Thymus (tissue), 14 donors: ENCODE measurements at places on chromosomes 11 and 22. TPM values are rescaled to one million over a fixed set of nuclear protein-coding genes. Genes with fewer than 3 reads are reported as not detected.

ELFN2 gene
- 0.28 TPM for total RNA-seq

KCNK7 gene
- total RNA-seq = 0.66 TPM

PAX6 gene
- total RNA-seq = 0.47 TPM

DNA sequence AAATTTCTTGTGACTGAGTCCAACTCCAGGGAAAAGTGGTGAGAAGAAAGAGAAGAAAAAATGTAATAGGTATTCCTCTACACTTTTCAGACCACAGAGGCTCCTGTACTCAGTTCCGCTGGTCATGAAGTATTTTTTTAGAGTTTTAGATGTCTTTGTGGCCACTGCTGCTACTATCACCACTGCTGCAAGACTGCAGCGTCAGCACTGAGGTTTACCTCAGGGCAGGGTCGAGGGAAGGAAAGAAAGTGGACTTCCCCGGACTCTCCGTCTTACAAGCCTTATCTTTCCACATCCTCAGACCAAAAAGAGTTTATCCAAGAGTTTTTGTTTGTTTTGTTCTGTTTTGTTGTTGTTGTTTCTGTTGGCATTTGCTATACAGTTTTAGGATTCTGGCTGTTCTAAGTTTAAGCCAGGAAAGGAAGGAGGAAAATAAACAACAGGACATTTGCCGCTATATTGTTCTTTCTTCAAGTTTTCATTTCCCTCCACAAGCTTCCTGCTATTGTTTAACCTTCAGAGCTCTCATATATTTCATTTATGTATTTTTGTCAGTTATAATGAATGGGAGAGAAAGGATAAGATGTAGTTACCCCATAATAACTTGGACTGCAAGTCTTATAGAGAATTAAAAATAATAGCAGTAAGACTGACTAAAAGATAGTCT lies 919.3 kb downstream of the NTM start:
- no peak overlapping the region for H3K27ac ChIP-seq
- no peak overlapping the region for H3K4me3 ChIP-seq
- no peaks in the 10 kb centered on the region for H3K4me1 ChIP-seq
- no peaks in the 10 kb centered on the region for H3K36me3 ChIP-seq

DNA sequence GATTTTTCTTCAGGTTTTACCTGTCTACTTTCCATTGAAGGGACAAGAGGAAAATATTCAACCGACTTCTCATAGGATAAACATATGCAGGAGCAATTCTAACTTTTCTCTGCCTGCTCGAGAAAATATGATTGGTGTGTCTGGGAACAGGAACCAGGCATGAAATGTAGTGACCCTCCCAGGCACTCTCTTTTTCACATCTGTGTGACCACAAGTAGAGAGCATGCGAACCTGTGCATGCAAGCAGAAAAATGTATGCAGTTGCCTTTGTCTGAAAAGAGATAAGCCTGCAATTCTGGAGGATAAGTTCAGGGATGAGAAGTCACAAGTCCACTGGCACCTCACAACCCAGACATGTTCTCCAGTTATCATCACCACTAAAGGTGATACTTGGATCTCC lies 583.5 kb upstream of the FAT3 start:
- no peaks in the 10 kb centered on the region for H3K4me1 ChIP-seq
- H3K36me3 ChIP-seq = no peaks in the 10 kb centered on the region
- no peak overlapping the region for H3K27ac ChIP-seq
- DNase-seq = no peak
- H3K4me3 ChIP-seq = no peak overlapping the region
- H3K27me3 ChIP-seq = no peaks in the 10 kb centered on the region

GRCh38 chr11:102429691-102430090 lies 22.9 kb downstream of the TMEM123 start:
- peaks cover 26% of the 10 kb centered on the region for H3K36me3 ChIP-seq
- H3K4me3 ChIP-seq = no peak overlapping the region
- no peak for DNase-seq
- no peaks in the 10 kb centered on the region for H3K27me3 ChIP-seq

DNA sequence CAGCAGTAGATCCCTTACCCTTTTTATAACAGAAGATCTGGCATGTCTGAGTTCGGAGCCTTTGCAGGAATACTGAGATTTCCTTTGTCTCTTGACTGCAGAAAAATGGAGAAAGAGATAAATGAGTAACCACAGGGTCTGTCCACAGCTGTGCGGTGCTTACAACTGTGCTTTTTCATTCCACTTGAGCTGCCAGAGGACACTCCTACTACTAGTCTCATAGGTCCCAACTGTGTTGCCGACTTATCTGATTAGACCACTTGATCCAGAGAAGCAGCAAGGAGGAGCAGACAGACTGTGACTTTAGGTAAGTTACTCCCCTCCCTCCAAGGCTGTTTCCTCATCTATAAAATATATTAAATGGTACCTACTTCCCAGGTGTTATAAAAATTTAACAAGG lies 17.5 kb downstream of the FAM227A start:
- H3K27me3 ChIP-seq = no peaks in the 10 kb centered on the region
- H3K4me1 ChIP-seq = no peaks in the 10 kb centered on the region
- H3K27ac ChIP-seq = no peak overlapping the region
- H3K36me3 ChIP-seq = no peaks in the 10 kb centered on the region
- H3K4me3 ChIP-seq = no peak overlapping the region
